ENCODE measurements at places on chromosomes 2 and 18. TPM values are rescaled to one million over a fixed set of nuclear protein-coding genes. Genes with fewer than 3 reads are reported as not detected.

The ITPRID2 gene
- total RNA-seq = 47.6 TPM

The TGFA gene
- not detected for total RNA-seq

DNA sequence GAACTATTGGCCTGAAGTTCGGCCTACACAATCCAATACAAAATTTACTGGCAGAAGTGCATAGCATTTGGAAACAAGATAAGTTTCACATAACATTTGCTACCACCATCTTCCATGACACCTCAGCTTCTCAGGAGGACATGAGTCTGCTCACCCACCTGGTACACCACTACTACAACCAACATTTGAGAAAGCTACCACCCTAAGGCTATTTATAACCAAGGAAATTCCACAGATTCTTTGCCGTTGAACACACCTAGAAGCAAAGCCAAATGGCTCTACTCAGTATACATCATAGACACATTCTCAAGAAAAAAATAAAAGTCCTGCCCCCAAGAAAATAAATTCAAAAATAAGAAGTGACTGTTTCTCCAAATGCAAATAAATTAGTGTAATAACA, 145.3 kb downstream of the SPAG16 start:
- no peak for DNase-seq

- peak; percentile 17 for DNase-seq
These were observed 159.6 kb upstream of the SIX2 start for GRCh38 chr2:45168711-45169338.

The RGPD3 gene
- total RNA-seq = 0.37 TPM

DNA sequence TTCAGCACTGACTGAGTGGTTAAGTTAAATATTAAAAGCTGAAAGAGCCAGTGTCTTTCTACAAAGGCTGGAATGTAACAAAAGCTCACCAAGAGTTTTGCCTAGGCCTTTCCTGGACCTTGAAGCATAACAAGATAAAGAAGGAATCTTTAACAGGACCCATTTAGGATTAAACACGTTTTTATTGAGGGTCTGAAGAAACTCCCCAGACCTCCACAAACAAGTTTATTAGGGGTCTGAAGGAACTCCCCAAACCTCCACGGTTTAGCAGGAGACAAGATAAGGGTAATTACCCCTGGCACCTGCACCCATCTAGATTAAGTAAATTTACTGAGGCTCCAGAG, 104.0 kb downstream of the ACAA2 start:
- no peak for DNase-seq

DNA sequence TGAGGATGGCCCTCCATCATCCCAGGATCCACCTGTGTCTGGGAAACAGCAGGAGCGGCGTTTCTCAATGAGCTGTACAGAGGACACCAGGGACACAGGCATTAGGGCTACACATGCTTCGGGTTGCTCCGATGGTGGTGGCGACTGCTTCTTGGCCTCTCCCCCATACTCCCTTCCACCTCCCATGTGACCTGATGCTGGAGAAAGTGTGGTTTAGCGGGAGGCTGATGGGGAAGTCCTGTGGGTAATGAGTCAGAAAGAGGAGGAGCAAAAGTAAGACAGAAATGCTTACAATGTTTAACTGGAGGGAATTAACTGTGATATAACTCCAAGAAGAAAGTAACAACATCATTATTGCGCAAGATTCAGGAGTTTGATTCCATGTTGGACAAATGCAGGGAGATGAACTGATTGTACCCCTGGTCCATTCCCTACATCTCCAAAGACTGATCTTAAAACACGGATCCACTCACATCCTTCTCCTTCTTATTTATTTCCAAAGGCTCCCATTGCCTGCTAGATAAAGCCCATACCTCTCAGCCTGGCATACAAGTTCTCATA, 186.6 kb downstream of the NRP2 start:
- no peak for DNase-seq

DNA sequence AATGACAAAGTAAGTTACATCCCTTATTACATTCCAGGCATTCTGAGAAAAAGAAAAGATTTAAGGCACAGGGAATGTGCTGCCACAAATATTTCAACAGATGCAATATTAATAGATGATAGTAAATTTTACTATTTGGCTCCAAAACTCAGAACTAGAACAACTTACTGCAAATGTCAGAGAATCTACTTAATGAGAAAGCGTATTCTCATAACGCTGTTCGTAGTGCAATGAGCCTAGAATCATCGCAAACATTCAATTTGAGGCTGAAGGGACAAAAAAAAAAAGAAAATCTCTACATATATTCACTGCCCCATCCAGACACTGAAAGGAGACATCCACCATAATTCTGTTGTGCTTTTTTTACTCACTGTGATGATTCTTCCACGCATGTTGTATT, 272.1 kb upstream of the DOK6 start:
- no peak for DNase-seq

DNA sequence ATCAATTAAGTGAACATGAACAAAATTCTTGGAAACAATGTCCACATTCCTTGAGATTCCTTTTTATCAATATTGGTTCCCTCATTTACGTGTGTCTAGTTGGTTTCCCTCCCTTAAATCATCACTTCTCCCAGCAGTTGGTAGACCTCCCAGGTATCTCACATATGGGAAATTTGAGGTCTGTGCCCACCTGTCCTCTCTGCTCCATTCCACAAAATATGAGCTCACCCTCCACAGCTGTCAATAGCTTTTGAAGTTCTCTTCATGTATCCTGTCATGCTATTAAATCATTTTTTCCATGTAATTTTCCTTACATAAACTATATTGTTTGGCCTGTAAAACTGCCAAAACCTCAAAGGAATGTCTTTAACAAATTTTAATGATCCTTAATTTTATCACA, 992.2 kb upstream of the ACVR2A start:
- DNase-seq = no peak

DNA sequence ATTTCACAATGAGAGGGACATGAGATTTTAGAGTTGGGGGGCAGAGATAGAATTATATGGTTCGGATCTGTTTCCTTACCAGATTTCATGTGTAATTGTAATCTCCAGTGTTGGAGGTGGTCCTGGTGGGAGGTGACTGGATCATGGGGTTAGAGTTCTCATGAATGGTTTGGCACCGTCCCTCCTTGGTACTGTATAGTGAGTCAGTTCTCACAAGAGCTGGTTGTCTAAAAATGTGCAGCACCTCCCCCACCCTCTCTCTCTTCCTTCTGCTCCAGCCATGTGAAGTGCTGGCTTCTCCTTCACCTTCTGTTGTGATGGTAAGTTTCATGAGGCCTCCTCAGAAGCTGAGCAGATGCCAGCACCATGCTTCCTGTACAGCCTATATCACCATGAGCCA, 138.1 kb downstream of the SCG2 start:
- DNase-seq = no peak

- DNase-seq = no peak
These were observed 27.7 kb upstream of the SMCHD1 start for GRCh38 chr18:2627821-2628276.

The UGT1A8 gene
- not detected for total RNA-seq
